Stimulated activated CD8-positive, alpha-beta memory T cell treated with anti-CD3 and anti-CD28 coated beads, Interleukin-7, amount 100 ng/mL, for 1 hour (primary cell): ENCODE measurements at places on chromosomes 5 and 9.
A peak's percentile ranks its signal among the peaks of the same experiment; 100 is the strongest.

GRCh38 chr5:168260353-168261226 is 30.9 kb upstream of the WWC1 start:
- DNase-seq: no peak

DNA sequence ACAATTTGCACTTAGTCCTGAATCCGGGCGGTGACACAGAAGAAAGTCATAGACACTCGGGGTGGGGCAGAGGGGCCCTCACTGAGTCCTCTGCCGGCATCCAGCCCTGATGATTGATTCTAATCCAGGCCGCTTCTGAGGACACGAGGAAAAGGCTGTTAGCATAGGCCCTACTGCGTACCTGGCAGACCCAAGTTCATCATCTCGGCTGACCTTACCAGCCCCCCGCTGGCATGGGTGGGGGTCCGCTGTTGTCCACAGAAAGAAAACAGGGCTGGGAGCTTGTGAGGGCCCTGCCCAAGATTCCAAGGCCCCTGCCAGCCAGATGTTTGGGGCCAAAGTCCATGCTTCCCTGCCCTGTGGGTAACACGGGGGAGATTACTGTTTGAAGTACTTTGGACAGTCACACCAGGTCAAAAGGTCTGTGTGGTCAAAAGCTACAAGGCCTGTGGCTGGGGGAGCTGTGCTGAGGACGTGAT is 24.5 kb downstream of the ERGIC1 start:
- no peak for DNase-seq

DNA sequence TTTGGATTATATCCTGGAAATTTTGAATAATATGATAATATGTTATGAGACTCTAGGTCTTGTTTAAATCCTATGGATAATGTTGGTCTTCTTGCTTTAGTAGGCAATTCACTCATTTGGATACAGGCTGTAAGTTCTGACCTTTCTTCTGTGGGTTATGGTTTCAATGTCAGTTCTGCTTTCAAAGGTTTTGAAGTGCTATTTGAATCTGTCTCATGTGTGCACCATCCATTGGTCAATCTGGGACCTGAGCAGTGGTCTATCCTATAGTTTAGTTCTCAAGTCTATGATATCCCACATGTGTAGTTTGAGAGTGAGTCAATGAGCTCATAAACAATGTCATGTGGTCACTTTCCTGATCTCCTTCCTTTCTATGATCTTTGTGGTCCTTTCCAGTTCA is 94.4 kb downstream of the RMI1 start:
- no peak for DNase-seq

DNA sequence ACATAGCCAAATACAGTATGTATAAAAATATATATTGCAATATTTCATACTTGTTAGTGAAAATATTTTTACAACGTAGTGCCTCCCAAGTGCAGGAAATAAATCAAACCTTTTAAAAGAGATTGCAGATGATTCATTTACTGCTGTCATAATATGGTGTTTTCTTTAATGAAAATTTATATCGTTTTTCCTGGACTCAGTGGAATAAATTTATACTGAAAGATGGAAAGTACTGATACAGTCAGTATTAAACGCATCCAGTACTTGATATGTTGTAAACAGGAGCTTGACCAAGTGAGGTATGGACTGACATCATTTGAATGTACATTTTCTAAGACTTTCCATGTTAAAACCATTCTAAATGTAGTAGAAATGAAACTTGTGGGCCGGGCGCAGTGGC is 143.4 kb upstream of the ZNF608 start:
- no peak for DNase-seq

DNA sequence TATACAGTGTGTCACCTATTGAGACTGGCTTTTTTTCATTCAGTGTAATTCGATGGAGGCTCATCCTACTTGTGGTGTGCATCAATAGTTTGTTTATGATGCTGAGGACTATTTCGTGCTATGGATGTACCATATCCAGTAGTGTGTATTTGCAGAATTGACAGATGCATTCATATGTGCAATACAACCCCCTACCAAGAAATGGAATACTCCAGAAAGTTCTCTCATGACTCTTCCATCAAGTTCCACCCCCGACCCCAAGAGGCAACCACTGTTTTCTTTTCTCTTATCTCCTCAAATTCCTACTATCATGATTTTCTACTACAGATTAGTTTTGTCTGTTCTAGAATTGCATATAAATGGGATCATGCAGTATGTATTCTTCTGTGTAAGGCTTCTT is 21.9 kb downstream of the FBXO10 start:
- no peak for DNase-seq

DNA sequence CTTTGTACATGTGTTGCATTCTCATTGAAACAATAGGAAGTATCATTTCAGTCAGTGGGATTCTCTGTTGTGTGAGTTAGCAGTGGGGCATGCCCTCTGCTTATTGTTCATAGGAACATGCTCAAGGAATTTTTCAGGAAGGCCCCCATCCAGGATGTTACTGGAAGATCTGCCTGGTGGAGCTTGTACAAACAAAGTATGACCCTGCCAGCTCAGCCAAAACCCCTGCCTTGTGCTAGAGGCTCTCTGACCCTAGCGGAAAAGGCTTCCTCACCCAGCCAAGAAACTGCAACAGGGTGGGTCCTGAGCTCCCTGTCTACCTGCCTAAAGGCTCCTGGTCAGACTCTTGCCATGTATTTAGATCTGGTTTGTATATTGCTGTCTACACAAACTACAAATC is 43.2 kb downstream of the MRRF start:
- no peak for DNase-seq

GRCh38 chr5:130836729-130837649 is 328.1 kb downstream of the HINT1 start:
- DNase-seq: no peak

GRCh38 chr5:14587150-14587549 is 5.6 kb downstream of the OTULINL start:
- DNase-seq: no peak

DNA sequence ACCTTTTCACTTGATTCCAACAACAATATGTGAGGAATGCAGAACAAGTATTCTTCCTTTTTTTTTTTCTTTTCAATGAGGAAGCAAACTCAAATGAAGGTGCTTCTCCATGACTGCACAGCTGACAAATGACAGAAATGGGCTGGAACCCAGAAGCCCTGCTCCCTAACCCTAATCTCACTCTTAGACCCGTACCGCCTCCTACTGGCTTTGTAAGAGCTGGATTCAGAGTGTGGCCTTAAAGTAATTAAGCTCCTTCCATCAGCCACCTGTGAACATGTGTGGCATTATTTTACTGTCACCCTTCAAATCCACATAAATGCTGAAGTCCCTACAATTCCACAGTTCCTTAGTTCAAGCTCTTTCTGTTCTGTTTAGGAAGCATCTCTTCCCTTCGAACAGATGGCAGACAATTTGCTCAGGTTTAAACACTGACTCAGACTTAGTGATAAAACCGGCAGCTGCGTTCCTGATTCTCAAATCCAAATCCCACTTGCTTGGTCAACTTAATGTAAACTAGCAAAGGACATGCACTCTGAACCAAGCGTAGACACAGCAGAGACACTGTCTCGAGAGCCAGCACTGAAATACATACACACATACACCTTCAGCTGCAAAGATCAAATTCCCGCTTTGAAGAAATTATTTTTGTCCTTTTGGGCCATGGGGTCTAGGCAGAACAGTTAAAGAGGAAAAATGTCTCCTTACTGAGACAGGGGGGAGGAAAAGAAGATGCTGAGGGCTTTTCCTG is 316.7 kb upstream of the TLE4 start:
- no peak for DNase-seq

- DNase-seq: no peak
Measured at GRCh38 chr9:84668196-84669012, 1.1 kb upstream of the NTRK2 start.

DNA sequence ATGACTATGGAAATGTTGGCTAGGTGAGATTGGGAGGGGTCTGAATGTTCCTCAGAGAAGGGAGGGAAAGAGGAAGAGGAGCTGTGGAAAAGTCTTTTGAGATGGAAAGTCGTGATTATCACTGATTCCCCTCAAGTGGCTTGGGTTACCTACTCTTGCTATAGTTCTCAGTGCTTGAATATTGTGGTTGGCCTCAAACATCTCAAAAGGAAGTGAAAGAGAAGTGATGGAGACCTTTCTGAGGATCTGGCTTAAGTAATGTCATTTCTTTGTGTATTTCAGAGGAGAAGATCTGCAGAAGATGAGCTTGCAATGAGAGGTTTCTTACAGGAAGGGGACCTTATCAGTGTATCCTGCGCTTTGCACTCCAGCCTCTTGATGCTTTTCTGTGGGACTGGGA is 5.5 kb downstream of the EXOSC2 start:
- no peak for DNase-seq

DNA sequence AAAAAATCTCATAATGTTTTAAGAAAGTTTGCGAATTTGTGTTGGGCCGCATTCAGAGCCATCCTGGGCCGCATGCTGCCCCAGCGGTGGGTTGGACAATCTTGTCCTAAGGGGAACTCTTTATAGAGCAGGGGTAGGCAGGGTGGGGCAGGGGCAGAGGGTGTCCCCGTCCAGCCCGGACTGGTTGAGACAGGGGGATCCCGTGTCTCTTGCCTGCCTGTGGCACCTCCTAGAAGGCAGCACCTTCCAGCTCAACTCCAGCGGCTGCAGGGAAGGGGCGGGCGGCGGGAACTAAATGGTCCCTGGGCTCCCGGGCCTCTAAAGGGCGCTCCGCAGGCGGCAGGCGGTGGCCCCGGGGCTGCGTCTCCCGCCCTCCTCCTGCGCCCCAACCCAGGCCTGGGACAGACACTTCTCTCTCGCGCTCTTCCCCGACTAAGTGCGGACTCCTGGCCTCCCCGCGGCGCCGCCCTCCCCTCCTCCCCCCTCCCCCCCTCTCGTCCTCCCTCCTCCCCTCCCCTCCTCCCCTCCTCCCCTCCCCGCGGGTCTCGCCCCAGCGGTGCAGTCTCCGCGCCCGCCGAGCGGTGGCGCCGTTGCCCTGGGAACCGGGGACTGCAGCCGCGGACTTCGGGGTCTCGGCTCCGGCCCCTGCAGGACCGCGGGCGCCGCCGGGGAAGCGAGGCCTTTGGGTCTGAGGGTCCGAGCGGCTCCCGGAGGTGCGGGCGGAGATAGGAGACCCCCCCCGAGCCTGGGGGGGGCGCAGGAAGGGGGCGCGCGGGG is 132.6 kb downstream of the MRPL36 start:
- peak; percentile 14 for DNase-seq
